ENCODE measurements at places on chromosomes 2 and 18.

DNA sequence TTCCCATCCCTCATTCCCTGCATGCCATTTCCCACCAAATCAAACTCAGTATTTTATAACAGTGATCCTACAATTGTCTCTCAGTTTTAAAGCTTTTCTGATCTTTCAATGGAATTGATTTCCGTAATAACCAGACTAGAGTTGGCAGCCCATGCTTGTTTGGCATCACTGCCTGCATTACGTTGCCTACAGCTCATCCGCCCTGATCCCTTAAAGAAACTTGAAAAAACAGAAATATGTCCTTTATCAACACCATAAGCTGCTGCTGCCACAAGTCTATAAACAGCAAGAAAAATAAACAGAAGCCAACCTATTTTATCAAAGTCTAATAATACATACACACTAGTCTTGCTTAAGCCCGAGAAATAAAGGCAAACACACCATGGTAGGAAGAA, 331.0 kb downstream of the METTL4 start:
- no peak for ATAC-seq

DNA sequence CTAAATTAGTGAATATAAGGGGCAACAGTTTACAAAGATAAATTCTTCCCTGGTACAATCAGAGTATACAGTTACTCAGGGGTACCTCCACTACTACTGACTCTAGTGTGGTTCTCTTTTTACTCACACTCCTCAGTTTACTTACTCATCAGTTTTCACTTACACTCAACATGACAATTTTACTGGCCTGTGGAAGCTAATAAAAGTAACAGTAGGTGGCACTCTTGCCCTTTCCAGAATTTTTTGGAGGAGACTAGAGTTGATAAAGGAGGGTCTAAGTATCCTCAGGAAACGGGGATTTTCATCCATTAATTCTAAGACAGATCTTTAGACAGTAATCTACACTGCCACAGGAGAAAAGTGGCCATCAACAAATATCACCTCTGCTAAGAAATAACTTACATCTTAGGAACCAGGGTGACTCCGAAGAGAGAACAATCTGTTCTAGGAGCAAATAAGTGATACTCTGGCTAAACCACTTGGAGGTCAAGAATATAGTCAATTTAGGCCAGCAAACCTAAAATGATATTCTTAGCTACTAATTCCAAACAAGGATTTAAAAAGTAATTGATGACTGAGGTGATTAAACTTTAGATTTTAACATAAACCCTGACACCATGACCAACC, 61.3 kb downstream of the ATL2 start:
- ATAC-seq = no peak

DNA sequence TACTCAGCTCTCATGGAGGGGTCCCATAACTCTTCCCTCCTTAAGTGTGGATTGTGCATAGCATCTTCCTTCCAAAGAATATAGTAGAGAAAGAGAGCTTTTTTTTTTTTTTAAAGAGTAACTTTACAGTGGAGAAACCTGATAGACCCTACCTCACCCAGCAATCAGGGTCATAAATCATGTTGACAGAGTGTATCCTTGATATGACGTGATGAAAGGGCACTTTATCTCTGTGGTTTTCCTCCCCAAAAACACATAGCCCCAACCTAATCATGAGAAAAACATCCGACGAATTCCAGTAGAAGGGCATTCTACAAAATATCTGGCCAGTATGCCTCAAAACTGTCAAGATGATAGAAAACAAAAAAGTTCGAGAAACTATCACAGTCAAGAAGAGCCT, 29.5 kb upstream of the MEIS1 start:
- no peak for ATAC-seq

DNA sequence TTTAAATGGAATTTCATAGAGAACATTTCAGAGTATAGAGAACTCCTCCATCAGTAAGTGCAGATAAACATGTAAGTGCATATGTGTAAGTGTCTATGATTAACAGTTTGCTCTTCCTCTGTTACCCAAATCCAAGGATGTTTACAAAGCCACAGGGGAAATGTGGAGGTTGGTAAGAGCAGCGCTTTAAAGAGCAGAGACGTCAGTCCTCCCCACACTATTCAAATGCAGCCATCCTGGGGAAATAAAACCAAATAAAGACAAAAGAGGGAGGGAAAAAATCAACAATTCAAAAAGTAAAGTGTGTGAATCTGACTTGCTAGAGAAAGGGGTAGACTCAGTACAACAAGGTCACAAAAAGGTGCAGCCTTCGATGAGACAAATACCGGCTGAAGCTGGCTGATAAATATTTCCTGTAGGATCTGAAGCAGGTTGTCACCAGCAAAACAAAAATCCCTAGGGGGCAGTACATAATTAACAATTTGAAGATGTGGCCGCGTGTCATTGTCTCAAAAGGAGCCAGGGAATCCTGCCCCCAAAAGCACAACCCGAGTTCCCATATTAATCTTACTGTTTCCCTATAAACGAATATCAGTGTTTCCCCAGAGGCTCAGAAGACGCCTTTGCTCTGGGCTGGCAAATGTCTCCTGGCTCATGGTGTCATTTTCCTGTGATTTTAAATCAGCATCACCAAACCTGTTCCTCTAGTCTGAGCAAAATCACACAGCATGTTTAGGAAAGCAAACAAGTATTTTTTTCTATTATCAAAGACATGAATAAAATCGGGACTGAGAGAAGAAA, 216.5 kb downstream of the CDCA7 start:
- ATAC-seq = peak; percentile 63

- no peak for ATAC-seq
Observed at GRCh38 chr2:69214898-69215297, 172.1 kb downstream of the GFPT1 start.

DNA sequence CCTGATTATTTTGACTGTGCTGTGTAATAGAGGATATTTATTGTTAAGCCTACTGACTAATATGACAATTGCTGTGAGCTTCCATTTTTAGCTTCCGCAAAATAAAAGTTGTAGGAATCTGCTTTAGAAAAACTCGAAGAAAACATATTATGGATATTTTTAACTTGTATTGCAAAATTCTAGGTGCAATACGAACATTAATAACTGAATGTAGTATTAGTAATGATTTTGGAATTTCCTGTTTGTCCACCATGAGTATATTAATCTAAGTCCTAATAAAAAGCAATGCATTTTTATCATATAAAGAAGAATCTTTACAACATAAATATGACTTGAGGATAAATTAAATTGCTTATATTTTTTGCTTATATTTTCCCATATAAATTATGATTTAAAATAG, 2.4 kb upstream of the DSC3 start:
- ATAC-seq = no peak

- ATAC-seq = peak; percentile 44
Observed at GRCh38 chr2:26059542-26059941, 25.7 kb downstream of the RAB10 start.

GRCh38 chr2:239337877-239338484, 62.8 kb downstream of the HDAC4 start:
- no peak for ATAC-seq

All from motor neuron (in vitro differentiated cells).